ENCODE measurements at places on chromosomes 6 and 20. TPM values are rescaled to one million over a fixed set of nuclear protein-coding genes. Genes with fewer than 3 reads are reported as not detected.

DLL1 gene
- polyA plus RNA-seq, result 15.1 TPM

THBS2 gene
- 9.0 TPM for polyA plus RNA-seq

VGLL2 gene
- not detected for polyA plus RNA-seq

PLG gene
- 10.2 TPM for polyA plus RNA-seq

HLA-DOA gene
- 4.8 TPM for polyA plus RNA-seq

ELOVL2 gene
- 11.3 TPM for polyA plus RNA-seq
